ENCODE measurements at places on chromosomes 3 and 15.

DNA sequence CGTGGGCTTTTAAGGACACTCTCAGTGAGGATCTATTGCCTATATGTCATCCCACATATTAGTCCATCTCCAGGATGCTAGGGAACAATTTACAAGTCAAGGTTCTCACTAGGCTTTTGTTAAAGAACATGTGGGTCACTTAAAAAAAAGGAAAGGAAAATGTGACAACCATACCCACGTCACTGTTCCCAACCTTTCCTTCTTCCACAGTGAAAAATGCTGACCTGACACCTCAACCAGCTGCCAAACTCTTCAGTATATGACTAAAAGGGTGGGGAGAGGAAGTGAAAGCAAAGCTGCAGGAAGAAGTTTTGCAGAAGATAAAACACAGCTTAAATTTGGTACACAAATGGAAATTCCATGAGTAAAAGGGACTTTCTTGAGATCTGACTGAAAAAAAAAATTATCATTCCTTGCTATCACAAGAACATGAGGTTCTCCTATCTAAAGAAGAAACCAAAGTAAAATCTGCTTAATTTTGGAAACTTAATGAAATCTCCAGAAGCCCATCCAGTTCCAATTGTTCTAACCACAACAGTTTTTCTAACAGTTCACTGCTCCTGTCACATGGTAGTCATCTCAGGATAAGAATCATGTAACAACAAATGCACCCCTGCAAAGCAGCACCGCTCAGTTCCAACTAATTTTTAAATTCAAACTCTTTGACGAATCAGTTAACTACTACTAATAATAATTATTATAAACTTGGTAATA, 117.0 kb upstream of the TSPAN3 start:
- no peak for DNase-seq

DNA sequence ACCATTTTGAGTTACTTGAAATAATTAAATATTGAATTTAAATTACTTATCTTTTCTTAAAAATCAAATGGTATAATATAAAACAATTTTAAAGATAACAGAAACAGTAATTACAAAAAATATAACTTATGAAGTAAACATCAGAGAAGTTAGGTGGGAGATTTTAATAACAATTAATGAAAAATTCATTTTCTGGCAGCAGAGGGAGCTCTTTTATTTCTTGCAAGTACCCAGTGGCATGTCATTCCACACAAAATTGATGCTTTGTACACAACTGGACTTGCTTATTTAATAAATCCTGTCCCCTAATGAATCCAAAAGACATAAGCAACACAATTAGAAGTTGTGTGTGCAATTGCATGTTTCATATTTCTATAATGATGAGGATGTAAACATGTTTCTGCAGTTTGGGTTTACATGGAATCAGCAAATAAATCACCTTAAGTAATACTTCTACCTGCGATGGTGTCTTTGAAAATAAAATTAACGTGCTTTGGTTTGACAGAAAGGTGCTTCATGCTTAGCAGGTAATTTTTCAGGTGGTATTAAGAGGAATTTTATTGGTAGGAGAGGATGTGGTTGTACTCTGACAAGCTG, 861.3 kb downstream of the ZPLD1 start:
- DNase-seq = no peak

- peak; percentile 52 for DNase-seq
These were observed 14.5 kb downstream of the CSRNP1 start for GRCh38 chr3:39138804-39139415.

DNA sequence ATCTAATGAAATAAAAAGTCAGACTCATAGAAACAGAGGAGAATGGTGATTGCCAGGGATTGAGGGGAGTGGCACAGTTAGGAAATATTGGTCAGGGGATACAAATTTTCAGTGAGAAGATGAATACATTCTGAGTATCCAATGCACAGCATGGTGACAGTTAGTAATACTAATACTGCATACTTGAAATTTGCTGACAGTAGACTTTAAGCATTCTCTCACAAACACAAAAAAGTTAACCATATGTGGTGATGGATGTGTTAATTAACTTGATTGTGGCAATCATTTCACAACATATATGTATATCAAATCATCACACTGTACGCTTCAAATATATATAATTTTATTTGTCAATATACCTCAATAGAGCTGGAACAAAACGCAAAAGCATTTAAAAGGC, 9.2 kb upstream of the COL6A6 start:
- DNase-seq = no peak

DNA sequence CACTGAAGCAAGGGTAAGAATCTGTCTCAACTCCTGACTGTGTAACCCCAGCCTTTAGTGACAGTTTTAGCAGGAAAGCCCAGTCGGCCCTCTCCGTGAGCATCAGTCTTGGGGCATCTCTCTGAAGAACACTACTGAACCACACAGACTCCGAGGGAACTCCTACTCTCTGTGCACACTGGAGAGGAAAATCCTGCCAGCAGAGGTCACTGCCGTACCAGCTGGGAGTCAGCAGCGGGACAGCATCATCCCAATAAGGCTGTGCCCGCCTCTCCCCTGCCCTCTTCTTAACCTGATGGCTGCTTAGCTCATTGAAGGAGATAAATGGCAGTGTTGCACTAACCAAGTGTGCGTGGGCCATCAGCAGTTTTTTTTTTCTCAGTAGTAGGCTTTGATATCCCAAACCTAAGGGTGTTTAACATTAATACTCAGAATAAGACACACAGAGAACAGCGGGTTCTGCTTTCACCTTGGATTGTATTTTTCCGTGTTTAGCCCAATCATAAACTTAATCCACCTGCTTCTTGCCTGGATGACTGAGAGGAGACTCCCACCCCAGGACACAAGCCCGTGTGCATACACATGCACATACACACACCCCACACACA, 26.6 kb upstream of the RASA2 start:
- DNase-seq = peak; percentile 95

DNA sequence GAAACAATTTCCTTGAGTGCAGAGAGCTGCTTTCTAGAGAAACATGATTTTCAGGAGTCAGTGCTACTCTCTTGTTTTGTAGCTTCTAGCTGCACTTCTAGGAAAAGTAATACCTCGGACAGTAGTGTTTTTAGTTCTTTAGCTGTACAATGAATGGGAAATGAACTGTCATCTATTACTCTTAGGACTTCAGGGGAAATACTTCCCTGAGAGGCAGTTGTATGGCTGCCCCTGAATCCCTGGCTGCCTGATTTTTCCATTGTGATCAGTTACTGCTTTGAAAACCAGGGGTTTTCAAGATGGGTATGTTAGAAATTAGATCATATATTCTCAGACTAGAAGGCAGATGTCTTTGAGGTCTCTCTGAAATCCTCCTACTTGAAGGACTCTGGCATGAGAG, 200.3 kb upstream of the SEMA6D start:
- DNase-seq = no peak

All from islet precursor cell (in vitro differentiated cells).